Prostate gland (tissue), 2 donors: ENCODE measurements at places on chromosomes 12 and 14. TPM values are rescaled to one million over a fixed set of nuclear protein-coding genes. Genes with fewer than 3 reads are reported as not detected.
A peak's percentile ranks its signal among the peaks of the same experiment; 100 is the strongest.

NTF3 gene
- total RNA-seq: 1.2 TPM

RERG gene
- 13.3 TPM for total RNA-seq

HNF1A gene
- total RNA-seq: 1.3 TPM

LRTM2 gene
- not detected for total RNA-seq

DNA sequence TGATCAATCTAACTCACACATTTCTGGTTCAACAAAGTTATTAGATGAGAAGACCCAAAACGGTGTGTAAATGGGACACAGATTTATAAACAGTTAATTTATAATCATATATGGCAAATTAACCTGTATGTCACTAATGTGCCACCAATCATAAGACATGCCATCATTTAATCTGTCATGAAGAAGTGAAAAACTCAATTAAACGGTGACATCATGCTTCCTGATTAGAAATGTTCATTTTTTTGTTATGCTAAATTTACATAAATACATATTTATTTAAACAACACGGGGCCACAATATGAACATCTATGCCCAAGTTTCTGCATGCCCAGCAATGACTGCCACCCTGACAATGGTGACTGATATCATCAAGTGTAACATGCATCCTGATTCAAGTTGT, 164.1 kb upstream of the EEA1 start:
- no peaks in the 10 kb centered on the region for H3K36me3 ChIP-seq
- no peak for DNase-seq
- H3K4me1 ChIP-seq: peaks cover 11% of the 10 kb centered on the region
- H3K4me3 ChIP-seq: no peak overlapping the region
- no peak overlapping the region for H3K27ac ChIP-seq
- no peaks in the 10 kb centered on the region for H3K27me3 ChIP-seq

DNA sequence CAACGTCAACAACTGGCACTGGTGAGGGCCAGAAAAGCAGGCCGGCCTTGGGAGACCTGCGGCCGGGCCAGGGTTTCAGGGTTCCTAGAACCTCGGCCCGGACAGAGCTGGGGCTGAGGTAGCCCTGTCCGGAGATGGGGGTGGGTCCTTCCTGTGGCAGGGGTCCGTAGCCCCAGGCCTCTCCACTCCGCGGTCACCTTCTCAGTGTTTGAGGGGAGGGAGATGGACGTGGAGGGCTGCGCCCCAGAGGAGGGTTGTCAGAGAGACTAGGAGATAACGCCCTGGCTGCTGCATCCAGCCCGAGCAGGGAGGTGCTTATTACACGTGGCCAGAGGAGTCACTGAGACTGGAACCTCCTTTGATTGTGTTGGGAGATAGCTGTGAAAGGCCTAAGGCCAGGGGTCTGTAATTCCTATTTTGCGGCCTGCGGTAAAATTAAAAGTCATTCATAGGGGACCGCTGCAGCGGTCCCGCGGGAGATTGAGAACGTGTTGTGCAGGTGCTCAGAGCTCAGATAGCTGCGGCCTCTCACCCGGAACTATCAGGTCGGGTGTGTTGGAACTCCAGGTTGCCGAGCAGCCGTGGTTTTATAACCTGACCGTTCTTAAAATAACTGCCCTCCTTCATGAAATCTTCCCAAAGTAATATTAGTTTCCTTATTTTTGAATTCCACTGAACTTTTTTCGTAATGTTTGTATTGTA, 507 bp downstream of the AHSA1 start:
- no peaks in the 10 kb centered on the region for H3K4me1 ChIP-seq
- H3K36me3 ChIP-seq: peaks cover 6% of the 10 kb centered on the region
- H3K4me3 ChIP-seq: peak overlapping the region; percentile 84

DNA sequence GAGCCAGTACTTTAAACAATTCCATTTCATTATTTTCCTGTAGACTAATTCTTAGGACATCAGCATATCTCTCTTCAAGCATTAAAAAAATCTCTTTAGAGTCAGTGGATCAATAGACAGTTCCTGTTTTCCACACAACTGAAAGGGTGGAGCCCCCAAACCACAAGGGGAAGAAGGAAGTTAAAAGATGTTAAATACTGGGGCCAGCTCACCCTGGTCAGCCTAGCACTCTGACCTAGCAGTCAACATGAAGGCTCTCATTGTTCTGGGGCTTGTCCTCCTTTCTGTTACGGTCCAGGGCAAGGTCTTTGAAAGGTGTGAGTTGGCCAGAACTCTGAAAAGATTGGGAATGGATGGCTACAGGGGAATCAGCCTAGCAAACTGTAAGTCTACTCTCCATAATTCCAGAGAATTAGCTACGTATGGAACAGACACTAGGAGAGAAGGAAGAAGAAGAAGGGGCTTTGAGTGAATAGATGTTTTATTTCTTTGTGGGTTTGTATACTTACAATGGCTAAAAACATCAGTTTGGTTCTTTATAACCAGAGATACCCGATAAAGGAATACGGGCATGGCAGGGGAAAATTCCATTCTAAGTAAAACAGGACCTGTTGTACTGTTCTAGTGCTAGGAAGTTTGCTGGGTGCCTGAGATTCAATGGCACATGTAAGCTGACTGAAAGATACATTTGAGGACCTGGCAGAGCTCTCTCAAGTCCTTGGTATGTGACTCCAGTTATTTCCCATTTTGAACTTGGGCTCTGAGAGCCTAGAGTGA, at the start of gene LYZ:
Gene LYZ (plus strand): TSS at position 220 of the 777 bp plus-strand sequence. CDS start 28 bp downstream, at position 248.
- H3K36me3 ChIP-seq: no peaks in the 10 kb centered on the region
- no peak within 1 kb of the TSS for H3K27ac ChIP-seq
- no peaks in the 10 kb centered on the region for H3K4me1 ChIP-seq
- DNase-seq: no peak
- H3K27me3 ChIP-seq: no peaks in the 10 kb centered on the region
- H3K4me3 ChIP-seq: no peak within 1 kb of the TSS

DNA sequence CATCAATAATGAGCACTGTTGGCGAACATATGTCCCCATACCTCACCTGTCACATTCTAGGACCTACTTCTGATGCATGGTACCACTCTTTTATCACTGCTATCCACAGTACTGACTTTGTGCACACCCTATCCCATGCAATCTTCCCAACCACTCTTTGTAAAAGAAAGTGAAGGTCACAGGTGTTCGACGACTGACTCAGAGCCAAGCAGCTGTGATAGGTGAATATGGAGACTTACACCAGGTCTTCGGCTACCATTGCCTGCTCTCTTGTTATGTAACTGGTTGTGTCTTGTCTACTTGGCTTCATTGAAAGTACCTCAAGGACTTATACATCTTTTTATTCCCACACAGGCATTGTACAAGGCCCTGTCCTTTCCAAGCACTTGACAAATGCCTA, 169.0 kb downstream of the ANO2 start:
- H3K27me3 ChIP-seq: no peaks in the 10 kb centered on the region
- H3K36me3 ChIP-seq: no peaks in the 10 kb centered on the region
- DNase-seq: no peak

DNA sequence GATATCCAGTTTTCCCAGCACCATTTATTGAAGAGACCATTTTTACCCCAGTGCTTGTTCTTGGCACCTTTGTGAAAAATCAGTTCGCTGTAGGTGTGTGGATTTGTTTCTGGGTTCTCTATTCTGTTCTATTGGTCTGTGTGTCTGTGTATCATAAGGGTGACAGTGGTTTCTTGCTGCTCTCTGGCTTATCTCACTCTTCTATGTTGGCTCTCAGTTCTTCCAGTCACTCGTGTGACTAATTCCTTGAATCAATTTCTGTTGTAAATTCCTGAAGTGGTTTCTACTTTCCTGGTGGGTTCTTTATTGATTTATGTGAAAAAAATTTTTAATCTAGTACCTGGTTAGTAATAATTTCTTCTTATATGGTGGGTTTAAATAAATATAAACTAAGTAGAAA, 58.3 kb downstream of the OTOGL start:
- DNase-seq: no peak
- H3K27me3 ChIP-seq: no peaks in the 10 kb centered on the region
- H3K36me3 ChIP-seq: no peaks in the 10 kb centered on the region
- no peak overlapping the region for H3K27ac ChIP-seq
- no peaks in the 10 kb centered on the region for H3K4me1 ChIP-seq

- no peaks in the 10 kb centered on the region for H3K27me3 ChIP-seq
- H3K4me1 ChIP-seq: peaks cover 5% of the 10 kb centered on the region
- H3K27ac ChIP-seq: no peak overlapping the region
- H3K4me3 ChIP-seq: no peak overlapping the region
- no peaks in the 10 kb centered on the region for H3K36me3 ChIP-seq
These were observed 84.4 kb downstream of the SLC25A47 start for GRCh38 chr14:100407376-100408102.

GRCh38 chr12:46523863-46524770, 151.5 kb upstream of the SLC38A2 start:
- no peaks in the 10 kb centered on the region for H3K4me1 ChIP-seq
- H3K4me3 ChIP-seq: no peak overlapping the region
- no peaks in the 10 kb centered on the region for H3K27me3 ChIP-seq
- no peak overlapping the region for H3K27ac ChIP-seq
- no peaks in the 10 kb centered on the region for H3K36me3 ChIP-seq
- DNase-seq: no peak

DNA sequence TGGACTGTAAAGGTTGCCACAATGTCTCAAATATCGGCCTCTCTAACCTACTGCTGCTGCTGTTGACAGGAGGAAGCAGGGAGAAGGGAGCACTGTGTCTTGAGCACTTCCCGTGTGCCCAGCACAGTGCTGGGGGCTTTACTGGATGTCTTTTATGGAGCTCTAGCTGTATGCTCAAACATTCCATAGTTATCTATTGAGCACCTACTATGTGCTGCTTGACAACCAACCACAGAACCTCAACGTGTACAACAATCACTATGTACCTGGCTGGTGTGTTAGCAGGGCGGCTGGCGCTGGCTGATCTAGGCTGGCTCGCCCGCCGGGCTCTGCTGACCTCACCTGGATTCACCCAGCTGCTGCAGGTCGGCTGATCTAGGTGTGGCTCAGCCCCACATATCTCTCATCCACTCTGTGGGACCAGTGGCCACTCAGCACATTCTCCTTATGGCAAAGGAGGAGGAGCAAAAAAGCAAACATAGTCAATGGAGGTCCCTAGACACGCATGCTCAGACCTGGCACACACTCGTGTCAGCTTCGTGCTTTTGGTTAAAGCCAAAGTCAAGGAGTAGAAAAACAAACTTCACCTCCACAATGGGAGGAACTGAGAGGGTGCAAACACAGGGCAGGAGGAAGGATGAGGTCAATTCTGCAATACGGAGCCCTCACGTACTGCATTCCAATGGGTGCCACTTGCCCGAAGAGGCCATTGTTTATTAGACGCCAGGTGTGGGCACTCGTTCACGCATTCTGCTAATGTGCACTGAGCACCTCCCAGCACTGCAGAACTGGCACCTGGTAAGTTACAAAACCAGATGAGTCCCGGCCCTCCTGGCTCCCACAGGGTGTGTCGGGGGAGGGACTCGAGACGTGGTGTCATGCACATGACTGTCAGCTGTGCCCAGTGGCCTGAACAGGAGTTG, 147.2 kb downstream of the SCARB1 start:
- H3K27me3 ChIP-seq: no peaks in the 10 kb centered on the region
- no peaks in the 10 kb centered on the region for H3K36me3 ChIP-seq
- DNase-seq: no peak
- peaks cover 12% of the 10 kb centered on the region for H3K4me1 ChIP-seq
- H3K4me3 ChIP-seq: no peak overlapping the region
- no peak overlapping the region for H3K27ac ChIP-seq

DNA sequence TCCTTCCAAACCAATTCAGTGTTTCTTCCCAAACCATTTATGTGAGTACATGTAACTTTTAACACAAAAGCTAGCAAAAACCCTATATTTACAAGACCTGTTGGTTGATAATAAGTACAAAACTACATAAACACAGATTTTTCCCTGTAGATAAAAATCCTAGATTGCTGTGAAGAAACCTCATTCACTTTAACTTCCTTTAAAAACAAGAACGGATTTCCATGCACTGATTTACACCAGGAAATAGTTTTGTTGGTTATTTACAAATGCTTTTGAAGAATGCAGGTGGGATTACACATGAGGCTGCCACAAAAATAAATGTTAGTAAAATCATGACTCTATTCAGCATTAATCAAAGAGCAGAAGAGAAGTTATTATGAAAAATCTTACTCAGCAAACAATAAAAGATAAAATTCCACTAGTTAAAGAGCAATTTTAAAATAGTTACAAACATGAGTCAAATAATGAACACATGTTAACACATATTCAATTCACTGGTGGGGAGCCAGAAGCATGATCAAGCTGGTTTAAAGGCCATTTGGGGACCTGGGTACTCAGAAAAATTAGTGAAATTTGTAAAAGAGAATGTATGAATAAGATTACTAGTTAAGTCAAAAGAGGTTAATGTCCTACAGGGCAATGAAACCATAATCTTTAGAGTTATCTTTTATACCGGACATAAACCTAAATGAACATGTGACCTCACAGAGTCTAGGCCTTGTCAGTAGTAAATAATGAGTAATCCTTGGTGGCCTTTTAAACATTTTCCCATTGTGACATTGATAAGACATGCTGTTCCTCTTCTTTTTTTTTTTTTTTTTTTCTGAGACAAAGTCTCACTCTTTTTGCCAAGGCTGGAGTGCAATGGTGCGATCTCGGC, 79.9 kb downstream of the PHLDA1 start:
- H3K4me1 ChIP-seq: no peaks in the 10 kb centered on the region
- DNase-seq: no peak
- no peaks in the 10 kb centered on the region for H3K36me3 ChIP-seq
- no peak overlapping the region for H3K4me3 ChIP-seq

DNA sequence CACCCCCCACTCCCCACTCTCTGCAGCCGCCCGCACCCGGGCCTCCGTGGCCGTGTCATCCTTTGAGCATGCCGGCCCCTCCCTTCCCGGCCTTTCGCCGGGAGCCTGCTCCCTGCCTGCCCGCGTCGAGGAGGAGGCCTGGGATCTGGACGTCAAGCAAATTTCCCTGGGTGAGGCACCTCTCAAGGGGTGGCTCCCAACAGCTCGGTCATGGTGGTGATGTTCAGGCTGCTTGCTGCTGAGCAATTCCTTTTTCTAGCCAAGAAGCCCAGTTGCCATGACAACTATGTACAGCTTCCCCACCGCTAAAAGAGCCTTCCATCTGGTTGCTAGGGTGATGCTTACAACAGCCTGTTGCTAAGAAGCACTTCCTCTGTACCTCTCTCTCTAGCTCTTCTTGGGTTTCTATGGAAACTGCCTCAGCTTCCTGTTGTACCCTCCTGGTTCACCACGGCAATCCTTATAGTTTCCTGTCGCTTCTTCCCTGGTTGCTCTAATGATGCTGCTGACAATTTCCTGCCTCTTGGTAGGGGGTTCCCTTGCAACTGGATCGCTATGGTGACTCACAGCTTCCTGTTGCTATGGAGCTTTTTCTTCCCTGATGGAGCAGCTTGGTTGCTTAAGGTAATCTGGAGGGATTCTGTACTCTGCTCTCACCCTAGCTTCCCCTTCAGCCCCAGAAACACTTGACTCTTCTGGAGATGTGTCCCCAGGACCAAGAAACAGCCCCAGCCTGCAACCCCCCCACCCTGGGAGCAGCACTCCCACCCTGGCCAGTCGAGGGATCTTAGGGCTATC, 11.0 kb downstream of the ZNF219 start:
- H3K27ac ChIP-seq: no peak overlapping the region
- H3K27me3 ChIP-seq: no peaks in the 10 kb centered on the region
- H3K4me1 ChIP-seq: no peaks in the 10 kb centered on the region
- H3K36me3 ChIP-seq: no peaks in the 10 kb centered on the region
- no peak overlapping the region for H3K4me3 ChIP-seq
- no peak for DNase-seq
